ENCODE measurements at places on chromosomes 16 and 17. TPM values are rescaled to one million over a fixed set of nuclear protein-coding genes. Genes with fewer than 3 reads are reported as not detected.

DNA sequence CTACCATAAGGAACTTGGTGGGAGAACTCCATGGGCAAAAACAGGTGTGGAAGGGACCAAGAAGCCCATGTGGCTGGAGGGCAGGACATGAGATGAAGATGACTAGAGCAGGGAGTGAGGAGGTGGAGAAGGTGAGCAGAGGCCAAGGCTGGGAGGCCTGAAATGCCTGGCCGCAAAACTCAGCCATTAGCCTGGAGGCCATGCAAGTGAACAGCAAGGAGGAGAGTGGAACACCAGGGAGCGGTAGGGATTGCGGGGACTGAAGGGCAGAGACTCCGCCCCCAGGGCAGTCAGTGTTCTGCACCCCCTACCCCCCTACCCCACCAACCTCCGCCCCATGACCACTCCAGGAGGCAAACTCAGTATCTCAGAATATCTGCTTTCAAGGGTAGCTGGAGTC lies 17.0 kb downstream of the BCL7C start:
- no peak for DNase-seq

GRCh38 chr16:28011971-28012445 lies 51.5 kb downstream of the GSG1L start:
- no peak for DNase-seq

- DNase-seq, result no peak
Observed at GRCh38 chr16:53704445-53704813, 473 bp downstream of the FTO start.

GRCh38 chr17:58402047-58402446 lies 15.3 kb downstream of the RNF43 start:
- DNase-seq, result no peak

- no peak for DNase-seq
Observed at GRCh38 chr17:6456914-6457687, 12.8 kb downstream of the PIMREG start.

DNA sequence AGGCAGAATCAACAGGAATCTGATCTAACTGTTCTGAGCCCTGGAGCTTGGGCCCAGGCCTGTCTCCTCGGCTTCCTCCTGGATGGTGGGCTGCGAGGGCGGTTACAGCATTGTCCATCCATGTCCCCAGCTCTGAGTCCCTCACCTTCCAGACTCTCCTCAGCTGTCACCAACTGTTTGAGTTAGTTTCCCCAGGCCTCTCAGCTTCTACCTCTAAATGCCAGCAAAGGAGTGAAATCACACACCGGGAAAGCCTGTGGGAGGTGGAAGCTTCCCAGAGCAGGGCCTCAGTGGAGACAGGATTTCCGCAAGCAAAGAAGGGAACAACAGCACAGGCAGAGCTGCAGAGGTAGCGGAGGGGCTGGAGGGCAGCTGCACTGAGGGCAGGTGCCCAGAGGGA lies 9.4 kb upstream of the PRPSAP2 start:
- DNase-seq, result no peak

DNA sequence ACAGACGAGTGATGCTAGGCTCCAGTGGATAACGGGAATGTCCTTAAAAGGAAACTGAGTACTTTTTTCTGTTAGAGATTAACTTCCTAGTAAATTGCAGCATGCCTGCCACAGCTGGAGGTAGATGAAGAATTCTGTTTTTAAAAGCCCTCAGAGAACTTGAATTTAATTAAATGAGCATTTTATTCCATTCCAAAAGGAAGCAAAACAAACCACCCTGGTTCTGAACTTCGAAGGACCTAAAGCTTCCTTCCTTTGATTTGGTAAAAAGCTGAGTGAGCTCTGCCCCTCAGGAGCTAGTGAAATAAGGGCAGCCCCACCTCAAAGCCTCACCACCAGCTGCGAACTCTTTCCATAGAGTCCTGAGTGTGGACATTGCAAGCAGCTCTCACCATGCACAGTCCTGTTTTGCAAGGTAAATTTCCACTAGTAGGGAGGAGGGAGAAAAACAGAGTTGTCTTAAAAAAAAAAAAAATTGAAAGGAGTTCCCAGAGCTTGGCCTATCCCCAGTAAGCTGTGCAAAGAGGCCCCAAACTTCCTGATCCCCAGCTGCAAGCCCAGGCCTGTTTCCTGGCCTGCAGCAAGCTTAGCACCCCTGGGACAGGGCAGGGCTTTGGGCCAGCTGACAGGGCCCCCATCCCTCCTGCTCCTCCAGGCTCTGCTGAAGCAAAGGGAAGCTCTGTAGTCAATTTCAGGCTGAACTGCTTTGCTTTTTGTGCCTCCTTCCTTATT lies 11.2 kb downstream of the CHD9NB start:
- peak; percentile 87 for DNase-seq

DNA sequence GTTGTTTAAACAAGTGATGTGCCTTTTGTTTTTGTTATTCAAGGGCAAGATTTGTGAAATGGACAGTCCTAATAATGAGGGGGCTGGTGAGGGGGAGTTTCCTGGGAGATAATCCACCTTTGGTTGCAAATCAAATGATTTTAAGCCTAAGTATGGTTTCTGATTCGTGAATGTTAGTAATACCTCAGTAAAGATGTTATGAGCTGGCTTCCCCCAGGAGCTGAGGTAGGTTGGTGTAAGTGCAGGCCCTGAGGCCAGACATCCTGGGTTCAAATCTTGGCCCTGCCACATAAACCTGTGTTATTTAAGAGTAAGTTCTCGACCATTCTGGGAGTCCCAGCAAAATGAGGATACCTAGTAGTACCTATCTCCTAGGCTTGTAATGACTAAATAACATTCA lies 1.5 kb downstream of the SNX29 start:
- DNase-seq, result no peak

GRCh38 chr17:13518261-13519000 lies 83.3 kb downstream of the HS3ST3A1 start:
- DNase-seq, result no peak

DNA sequence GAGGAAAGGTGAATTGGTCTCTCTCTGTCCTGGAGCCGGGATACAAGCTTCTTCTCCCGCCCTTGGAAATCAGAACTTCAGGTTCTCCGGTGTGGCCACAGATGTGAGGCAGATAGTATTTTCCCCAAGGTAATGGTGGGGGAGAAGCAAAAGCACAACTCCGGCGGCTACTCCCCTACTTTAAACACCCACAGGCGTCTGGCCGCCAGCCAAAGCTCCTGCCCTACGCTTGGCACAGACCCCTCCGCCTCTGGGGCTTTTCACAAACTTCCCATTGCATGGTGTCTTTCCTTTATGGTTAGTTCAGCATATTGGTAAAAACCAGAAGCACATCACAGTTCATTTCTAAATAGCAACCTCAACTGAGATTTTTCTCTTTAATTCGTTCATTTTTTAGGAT lies 39.4 kb upstream of the B4GALNT2 start:
- DNase-seq, result no peak

DNA sequence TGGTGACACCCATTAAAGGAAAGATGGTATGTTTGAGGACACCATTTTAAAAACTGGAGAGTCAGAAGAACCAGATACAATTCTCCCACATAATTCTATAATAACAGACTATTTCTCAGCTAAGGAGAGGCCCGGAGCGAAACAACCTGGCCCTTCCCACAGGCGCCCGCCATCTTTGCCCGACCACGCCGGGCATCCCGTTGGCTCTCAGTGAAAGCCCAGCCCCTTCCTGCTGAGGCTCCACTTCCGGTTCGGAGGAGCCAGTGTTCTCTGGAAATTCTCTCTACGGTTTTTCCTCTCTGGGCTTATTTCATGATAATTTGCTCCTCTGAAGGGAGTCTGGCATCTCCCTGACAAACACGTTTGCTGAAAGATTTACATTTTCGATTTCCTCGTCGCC lies 175.7 kb downstream of the AXIN2 start:
- no peak for DNase-seq

GRCh38 chr17:80163336-80163735 lies 6.5 kb upstream of the CARD14 start:
- no peak for DNase-seq

DNA sequence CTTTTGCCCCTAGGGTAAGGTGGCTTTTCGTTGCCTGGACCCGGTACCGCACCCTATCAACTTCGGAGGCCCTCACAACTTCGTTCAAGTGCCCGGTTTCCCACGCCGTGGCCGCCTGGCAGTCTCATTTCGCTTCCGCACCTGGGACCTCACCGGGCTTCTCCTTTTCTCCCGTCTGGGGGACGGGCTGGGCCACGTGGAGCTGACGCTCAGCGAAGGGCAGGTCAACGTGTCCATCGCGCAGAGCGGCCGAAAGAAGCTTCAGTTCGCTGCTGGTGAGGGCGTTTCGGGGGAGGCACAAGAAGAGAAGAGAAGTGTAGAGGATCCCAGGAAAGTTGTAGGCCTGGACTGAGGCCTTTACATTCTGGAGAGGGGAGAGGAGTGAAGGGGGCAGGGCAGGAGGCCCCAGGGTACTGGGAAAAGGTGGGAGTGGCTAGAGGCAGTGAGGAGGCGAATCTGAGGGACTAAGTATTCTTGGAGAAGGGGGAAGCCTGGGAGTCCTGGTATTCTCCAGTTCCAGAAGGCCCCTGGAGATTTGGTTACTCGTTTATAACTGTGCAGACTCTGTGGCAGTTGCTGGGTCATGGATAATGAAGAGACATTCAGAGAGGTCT lies 5.5 kb downstream of the CNTNAP1 start:
- DNase-seq, result no peak

DNA sequence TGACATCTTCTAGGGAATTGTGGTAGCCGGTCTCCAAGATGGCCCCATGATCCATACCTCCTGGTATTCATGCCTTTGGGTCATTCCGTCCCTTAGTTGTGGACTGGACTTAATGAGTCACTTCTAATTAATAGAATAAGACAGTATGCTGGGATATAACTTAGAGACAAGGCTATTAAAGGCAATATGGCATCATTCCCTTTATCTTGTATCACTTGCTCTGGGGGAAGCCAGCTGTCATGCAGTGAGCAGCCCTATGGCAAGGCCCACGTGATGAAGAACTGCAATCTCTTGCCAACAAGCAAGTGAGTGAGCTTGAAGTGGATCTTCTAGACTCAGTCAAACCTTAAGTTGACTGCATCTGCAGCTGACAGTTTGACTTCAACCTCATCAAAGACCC lies 97.8 kb upstream of the MED13 start:
- DNase-seq, result no peak

DNA sequence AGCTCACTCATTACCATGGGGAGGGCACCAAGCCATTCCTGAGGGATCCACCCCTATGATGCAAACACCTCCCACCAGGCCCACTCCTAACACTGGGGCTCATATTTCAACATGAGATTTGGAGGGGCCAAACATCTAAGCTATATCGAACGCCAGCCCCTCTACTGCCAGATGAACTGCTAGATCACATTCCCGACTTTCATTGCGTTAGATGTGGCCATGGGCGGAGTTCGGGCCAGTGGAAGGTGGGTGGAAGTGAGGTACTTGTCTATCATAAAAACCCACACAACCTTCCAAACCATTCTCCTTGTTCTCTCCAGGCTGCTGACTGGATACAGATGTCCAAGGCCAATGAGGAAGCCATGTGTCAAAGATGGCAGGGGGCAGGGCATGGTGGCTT lies 27.0 kb upstream of the ANKRD40CL start:
- DNase-seq, result no peak

- no peak for DNase-seq
Observed at GRCh38 chr16:21602785-21603184, 3.4 kb downstream of the METTL9 start.

DNA sequence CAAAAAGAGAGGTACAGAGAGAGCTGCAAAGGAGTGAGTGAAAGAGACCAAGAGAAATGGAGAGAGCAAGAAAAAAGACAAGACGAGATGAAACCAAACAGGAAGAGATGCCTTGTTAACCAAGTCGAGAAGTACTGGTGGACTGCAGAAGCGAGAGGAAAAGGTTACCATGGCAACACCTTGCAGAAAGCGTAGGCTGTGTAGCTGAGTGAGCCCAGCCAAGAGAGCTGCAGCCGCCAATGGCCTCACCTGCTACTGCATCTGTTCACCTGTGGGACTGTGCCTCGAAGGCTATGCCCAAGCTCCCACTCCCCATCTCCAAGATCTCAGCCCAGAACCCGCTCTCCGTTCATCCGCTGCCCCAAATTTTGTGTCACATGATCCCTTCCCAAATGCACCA lies 161.3 kb downstream of the SLC39A11 start:
- no peak for DNase-seq

- DNase-seq, result no peak
Observed at GRCh38 chr16:88770461-88771293, 14.3 kb downstream of the PIEZO1 start.

GRCh38 chr17:44965481-44966234 lies 2.4 kb downstream of the C1QL1 start:
- DNase-seq, result no peak

DNA sequence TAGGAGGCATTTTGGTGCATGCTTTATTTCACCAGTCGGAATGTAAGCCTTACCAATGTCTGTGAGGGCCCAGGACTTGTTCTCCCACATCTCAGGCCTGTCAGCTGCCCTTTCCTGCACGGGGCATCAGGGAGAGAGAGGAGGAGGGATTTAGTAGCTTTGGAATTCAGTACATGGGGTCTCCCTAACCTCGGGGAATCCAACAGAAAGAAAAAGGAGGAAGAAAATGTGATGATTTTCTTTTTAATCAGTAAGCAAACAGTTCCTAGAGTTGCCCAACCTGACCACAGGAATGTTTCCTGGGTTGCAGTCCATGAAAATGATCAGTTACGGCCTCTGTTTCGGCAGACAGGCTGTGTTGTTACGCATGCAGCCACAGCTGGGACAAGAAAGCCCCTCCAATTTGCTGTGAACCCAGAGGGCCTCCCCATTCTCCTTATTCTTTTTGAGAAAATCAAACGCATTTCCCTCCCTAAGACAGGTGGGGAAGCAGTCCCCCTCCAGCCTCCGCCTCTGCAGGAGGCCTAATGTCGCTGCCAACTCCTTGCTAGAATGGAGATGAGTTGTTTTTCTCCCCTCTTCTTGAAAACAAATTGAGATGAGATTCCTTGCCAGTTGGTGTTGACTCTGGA lies 53.1 kb upstream of the TANGO6 start:
- DNase-seq, result no peak

- DNase-seq, result no peak
Observed at GRCh38 chr17:74424117-74424516, 7.8 kb upstream of the GPRC5C start.

DNA sequence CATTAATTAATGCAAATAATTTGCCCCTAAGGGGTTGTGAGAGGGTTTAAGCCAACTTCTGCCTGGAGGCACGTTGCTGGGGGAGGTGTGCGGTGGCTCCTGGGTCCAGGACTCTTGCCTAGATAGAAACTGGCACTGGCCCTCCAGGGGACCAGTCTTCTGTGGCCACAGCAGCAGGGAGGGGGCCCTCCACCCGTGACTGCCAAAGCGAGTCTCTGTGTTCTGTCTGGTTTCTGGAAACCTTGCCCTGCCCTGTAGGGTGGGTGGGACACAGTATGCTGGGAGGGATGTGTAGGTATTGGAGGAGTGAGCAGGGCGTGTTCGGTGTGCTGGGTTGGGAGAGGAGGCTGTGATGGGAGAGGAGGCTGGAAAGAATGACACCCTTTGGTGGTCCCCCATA lies 78.8 kb downstream of the TBC1D16 start:
- DNase-seq, result peak; percentile 48

ATP6V0C gene
- 134 TPM for total RNA-seq

SOST gene
- total RNA-seq, result not detected

PMFBP1 gene
- total RNA-seq, result 0.36 TPM

KRTAP2-3 gene
- total RNA-seq, result not detected
